CD4-positive, alpha-beta T cell treated with Interferon alpha-2 for 1 hour (primary cell): ENCODE measurements at places on chromosomes 7 and 10.
A peak's percentile ranks its signal among the peaks of the same experiment; 100 is the strongest.

DNA sequence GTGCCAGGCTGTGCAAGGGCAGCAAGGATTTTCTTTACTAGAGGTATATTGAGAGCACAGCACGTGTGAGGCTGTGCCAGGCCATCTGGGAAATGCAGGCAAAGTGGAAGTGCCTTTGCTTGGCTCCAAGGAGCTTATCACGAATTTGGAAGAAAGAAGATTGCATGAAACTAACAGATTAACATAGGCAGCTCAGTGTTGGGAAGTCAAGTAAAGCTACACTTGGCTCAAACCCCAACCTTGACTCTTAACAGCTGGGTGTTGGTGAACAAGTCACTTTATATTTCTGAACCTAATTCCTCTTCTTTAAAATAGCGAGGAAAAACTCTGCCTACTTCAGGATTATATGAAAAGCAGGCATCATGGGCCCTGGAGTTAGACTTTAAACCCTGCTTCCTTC, 105.2 kb downstream of the PLCE1 start:
- no peak for DNase-seq

DNA sequence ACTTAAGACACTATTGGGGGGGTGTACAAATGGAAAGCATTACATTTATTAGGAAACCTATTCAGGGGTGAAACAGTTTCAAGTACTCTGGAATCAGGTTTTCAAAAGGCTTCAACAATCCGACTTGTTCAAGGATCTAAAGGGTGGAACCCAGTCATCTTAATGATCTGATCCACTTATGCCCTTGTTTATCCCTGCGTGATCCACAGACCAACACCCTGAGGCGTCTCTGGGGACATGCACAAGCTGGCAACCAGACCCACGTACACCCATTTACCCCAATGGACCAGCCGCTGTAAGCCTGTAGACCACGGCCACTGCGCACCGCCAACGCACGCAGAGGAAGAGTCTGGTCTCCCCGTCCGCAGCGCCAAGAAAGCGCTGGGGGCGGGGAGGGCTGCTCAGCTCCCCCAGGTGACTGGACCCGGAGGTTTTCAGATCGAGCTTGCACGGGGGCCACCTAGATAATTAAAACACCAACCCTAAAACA, 13.4 kb downstream of the HNRNPF start:
- no peak for DNase-seq

GRCh38 chr7:33982425-33982786, 77.1 kb downstream of the BMPER start:
- no peak for DNase-seq

GRCh38 chr10:49758249-49758930, 3.7 kb downstream of the OGDHL start:
- no peak for DNase-seq

GRCh38 chr7:108525985-108526767, at the start of gene PNPLA8:
PNPLA8 (minus strand) TSS chr7:108526135; CDS start chr7:108515491, 10,644 bp downstream.
- DNase-seq = peak; percentile 100

DNA sequence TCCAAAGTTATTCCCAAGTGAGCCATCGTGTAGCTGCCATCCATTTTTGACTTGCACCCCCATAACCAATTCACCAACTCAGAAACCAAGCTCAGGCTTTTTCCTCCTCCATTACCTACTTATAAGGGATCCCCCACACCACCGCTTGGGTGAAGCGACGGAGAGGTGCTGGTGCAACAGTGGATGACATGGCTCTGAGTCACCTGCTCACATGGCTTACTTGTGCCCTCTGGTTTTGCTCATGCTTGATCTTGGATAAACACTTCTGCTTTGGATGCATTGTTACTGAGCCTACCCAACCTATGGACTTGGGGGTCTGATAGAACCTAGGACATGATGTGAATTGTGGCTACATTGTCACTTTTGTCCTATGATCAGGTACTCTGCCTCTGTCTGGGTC, 12.0 kb upstream of the AKR1B1 start:
- no peak for DNase-seq

GRCh38 chr7:5388905-5389433, 34.7 kb downstream of the TNRC18 start:
- no peak for DNase-seq

DNA sequence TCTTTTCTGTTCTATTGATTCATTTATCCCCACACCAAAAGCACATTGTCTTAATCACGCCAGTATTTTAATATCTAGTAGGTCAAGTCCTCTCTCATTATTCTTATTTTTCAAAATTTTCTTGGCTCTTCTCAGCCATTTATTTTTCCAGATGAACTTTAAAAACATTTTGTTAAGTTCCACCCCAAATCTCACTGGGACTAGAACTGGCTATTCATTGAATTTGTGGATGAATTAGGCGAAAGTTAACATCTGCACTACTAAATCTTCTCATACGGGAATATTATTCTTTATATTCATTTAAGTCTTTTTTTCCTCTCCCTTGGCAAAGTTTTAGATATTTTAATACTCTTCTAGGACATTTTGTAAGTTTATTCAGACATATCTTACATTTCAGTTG, 295.2 kb upstream of the MGMT start:
- no peak for DNase-seq

- no peak for DNase-seq
Observed at GRCh38 chr10:96991313-96991841, 159.3 kb downstream of the LCOR start.

DNA sequence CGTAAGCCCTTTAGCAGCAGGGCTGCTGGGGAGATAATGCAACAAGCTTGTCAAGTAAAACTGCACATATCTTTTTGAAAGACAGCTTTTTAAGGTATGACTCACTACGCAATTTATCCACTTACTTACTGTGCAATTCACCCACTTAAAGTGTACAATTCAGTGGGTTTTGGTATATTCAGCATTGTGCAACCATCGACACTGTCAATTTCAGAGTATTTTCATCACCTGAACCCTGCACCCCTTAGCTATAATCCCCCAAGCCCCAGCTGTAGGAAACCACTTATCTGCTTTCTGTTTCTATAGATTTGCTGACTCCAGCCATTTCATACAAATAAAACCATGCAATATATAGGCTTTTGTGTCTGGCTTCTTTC, 168.0 kb downstream of the PTPN20 start:
- DNase-seq = no peak

DNA sequence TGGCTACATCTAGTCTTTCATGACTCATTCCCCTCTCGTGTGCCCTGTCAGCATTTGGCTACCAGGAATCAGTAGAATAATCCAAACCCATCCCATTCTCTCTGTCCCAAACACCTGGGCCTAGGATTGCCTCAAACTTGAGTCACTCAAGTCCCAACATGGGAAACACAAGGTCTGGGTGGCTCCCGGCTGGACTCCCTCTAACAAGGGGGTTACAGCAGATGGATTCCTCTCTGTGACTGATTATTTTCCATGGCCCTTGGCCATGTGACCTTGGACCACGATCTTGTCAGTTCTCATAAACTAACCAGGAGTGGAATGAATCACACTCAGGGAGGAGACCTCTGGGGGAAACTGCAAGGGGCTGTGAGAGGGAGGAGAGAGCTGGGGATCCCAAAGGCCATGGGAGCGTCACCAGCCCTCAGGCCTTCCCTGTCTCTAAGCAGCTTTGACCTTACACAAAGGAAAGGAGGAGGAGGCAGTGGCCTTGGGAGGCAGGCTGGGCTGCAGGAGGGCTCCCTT, 533.1 kb downstream of the KCNMA1 start:
- no peak for DNase-seq

DNA sequence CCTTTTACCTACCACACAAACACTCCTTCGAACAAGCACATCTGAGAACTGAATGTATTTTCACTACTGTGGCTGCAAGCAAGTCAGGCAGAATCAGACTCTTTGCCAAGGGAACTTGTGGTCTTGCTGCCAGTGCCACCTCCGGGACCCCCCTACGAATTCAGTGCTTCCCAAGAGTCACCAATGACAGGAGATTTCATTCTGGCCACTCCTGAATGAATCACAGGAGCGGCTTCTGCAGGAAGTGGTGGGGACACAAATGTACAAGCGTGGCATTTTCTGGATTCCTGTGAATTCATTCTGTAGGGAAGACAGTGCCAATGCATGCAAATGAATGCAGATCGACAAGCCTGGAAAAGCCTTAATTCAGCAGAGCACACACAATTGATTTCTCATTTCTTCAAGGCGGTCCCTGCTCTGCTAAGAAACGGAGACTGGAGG, 161.2 kb downstream of the CAMK1D start:
- DNase-seq = no peak

GRCh38 chr10:85420501-85421191, 945.9 kb downstream of the GRID1 start:
- no peak for DNase-seq

DNA sequence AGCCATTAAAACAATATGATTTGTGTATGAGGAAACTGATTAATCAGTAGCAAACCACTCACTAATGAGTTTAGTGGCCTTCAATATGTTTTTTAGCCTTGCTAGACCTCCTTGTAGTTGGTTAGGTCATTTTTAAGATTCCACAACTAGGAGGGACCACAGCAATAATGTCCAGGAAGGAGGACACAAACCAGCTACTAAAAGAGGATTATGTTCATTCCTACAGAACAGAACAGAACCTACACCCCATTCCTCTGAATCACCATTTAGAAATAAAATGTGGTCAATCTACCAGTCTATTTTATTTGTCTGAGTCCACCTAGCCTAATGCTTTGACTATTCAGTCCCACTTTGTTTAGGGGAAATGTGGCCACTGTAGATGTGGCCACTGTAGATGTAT, 226.3 kb downstream of the GLI3 start:
- no peak for DNase-seq

- DNase-seq = no peak
Observed at GRCh38 chr7:66453340-66453739, 175.3 kb upstream of the KCTD7 start.

DNA sequence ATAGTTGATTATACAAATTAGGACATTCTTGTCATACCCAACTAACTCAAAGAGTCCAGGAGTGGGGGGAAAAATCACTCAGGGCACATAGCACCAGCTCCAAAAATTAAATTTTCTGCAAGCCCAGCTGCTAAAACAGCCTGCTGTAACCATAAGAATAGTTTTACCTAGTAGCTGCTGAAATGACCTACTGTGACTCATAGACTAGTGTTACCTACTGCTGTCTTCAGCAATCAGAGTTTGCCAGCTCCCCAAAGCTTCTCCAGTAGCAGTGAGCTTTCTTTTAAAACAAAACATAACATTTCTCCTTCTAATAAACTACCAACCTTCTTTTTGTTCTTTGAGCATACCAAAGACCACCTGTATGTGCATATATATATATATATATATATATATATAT, 4.2 kb upstream of the ARHGAP12 start:
- no peak for DNase-seq

- DNase-seq = peak; percentile 54
Observed at GRCh38 chr7:7595451-7595850, 28.8 kb downstream of the MIOS start.

GRCh38 chr7:132760866-132761265, 184.6 kb upstream of the PLXNA4 start:
- no peak for DNase-seq

GRCh38 chr7:22586786-22587140, 86.8 kb upstream of the STEAP1B start:
- no peak for DNase-seq

DNA sequence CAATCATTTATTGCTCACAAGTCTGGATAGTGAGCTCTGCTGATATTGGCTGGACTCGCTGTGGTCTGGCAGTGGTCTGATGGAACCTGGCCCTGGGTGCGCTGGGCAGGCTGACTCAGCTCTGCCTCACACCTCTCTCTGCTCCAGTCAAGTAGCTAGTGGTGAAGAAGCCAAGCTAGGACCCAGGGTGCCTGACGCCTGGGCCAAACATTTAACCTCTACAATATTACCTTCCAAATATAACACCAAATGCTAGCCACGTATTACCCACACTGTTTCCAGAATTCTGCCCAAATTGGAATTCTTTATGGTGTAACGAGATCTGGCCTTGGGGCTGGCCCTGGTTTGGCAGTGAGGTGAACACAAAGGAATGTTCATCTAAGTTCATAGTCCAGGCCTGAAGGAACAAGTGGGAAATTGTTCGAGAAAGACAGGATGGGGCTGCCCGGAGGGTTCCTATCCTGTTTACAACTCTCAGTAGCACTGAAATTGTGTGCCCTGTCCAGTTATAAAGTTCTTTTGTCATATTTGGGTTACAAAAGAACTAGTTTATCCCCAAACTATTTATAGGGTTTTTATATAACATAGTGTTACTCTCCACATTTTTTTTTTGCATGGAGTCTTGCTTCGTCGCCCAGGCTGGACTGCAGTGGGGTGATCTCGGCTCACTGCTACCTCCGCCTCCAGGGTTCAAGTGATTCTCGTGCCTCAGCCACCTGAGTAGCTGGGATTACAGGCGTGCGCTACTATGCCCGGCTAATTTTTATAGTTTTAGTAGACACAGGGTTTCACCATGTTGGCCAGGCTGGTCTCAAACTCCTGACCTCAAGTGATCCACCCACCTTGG, 16.3 kb downstream of the OR2AE1 start:
- DNase-seq = no peak

DNA sequence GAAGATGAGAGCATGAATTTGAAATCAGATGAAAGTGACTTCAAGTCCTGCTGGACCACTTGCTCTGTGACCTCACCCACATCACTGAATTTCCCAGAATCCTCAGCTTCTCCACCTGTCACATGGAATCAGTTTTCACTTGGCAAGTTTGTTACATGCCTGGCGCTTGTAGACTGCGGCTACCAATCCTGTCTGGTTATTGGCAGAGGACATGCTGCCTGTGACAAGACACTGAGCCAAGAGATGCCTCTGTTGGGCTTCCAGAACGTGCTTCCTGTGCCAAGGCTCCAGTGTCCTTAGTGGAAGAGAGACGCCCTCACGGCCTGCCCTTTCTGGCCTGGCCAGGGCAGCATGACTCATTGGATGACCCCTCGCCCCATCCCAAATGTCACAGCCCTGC, 4.4 kb upstream of the MYL10 start:
- no peak for DNase-seq

DNA sequence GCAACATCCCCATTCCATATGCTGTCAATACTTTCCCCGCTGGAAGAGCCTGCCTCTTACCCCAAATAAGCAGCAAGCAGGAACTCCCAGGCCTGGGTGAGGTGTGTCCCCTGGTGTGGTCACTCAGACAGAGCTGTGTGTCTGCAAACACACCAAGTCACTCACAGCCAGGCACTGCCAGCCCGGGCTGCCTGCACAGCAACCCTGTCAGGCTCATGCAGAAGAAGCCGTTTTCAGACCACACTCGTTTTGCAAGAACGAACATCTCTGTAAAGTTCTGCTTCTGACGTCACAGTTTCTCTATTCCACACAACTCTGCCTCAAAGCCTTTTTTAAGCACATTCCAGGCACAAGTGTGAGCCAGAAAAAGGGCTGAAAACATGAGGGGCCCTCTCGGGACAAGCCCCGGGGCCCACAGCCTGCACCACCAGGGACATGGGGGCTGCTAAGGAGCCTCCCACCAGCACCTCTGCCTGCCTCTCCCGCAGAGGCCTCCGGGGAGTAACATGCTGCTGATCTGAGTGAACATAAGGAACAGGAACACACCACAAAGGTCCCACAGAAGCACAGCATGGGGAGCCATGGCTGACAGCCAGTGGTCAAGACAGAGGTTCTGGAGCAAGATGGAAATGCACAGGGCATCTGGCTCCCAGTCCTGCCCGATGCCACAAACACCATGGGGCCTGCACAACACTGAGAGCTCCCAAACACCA, 11.4 kb downstream of the PTPRN2 start:
- no peak for DNase-seq

- DNase-seq = no peak
Observed at GRCh38 chr7:36598054-36598674, 126.1 kb downstream of the AOAH start.

- DNase-seq = no peak
Observed at GRCh38 chr7:19269301-19269700, 124.1 kb upstream of the FERD3L start.
